Kasumi-1 (cell line): ENCODE measurements at places on chromosomes 7 and 10.

DNA sequence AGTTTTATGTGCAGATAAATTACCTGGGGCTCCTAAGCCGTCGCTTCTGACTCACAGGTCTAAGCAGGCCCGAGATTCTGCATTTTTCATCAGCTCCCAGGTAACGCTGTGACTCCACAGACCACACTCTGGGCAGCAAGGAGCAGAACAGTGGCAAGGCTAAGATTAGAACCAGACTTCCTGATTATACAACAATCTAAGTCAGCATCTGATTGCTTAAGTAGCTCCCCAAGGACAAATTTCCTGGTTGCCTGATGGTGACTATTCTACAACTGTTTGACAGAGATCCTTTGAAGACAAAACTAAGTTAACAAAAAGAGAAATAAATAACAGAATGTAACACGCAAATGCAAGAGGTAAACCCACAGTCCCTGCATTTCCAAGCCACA is 69.0 kb downstream of the CREB3L2 start:
- peak; percentile 37 for DNase-seq

DNA sequence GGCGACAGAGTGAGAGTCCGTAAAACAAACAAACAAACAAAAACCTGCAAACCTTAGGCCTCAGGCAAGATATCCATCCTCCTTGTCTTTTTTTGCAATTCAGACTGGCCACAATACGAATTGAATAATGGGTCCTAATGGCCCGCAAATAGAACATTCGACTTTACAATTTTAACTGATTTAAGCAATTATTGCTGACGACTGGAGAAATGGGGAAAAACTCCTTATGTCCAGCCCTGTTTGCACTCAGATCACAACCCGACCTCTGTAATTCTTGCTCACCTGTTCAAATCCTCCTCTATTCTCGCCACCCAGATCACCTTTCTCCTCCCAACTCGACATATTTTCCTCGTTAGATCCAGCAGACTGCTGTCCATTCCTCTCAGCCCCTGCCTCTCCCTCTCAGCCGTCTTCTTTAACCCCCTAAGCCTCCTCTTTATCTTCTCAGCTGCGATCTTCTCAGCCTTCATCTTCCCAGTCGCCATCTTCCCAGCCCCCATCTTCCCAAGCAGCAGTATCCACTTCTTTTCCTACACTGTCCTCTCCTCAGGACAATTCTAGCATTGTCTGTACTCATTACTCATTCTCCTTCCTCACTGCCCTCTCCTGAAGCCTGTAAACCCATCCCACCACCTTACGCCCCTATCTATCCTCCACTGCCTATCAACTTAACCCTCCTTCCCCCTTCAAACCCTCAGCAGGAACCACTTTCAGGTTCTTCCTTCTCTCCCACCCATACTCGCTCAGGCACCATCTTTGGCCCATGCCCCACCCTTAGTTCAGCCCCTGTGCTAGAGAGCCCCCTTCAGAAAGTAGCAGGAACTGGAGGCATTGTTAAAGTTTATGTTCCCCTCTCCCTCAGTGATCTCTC is 61.8 kb downstream of the LRRC17 start:
- peak; percentile 27 for DNase-seq

DNA sequence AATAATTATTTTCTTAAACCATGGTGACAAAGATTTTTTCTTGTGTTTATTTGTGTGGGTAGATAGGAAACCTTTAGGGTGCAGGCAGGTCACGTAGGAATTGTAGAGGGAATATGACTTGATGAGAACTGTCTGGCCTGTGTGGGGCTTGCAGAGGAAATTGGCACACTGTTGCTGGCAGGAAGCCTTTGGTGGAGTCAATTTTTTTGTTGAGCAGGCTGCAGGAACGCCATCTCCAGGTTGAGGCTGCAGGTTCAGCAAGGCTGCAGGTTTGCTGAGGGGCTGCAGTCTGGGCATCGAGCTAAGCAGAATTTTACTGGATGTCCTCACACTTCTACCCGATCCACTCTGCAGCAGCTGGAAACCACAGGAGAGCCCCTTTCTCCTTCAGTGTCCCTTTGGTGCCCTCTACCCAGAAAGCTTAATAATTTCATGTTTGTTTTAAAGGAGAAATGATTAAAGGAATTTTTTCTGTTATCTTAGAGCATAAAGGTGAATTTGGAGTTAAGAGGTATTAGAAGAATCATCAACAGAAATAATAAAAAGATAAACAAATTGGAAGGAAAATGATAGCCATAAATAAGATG is 37.0 kb downstream of the TBC1D12 start:
- DNase-seq: peak; percentile 36

DNA sequence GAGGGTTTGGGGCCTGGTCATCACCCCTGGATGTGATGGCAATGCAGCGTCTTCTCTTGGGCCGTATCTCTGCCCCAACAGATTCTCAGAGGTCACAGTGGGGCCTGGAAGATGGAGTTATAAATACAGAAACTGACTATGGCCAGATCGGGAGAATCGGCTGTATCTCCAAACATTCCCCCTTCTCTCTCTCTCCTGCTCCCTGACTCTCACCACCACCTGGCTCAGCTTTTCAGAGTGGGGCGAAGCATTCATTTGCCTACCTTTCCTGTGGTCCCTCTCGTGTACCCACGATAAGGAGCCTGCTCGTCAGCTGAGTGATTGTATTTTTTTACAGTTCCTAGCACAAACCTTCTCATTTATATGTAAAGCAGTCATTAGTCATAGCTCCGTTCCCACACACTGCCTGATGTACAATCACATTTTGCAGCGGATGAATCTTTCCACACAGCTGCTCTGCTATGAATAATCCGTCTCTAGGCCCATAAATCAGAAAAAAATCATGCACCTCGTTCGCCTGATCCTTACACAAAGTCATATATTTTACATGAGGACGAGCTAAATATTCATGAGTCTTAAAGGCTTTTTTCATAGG is 23.2 kb upstream of the BTRC start:
- DNase-seq: no peak

DNA sequence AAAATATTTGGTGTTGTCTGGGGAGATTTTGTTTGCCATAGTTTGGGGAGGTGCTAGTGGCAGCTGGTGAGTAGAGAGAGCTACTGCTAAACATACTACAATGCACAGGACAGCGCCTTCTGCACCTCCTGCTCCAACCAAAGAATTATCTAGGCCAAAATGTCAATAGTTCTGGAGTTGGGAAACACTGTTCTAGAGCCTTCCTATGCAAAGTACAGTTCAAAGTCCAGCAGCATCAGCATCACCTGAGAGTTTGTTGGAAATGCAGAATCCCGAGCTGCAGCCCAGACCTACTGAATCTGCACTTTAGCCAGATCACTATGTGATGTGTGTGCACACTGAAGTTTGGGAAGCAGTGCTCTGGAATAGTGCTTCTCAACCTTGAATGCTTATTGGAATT is 290.7 kb downstream of the TCF7L2 start:
- DNase-seq: no peak

GRCh38 chr10:3107426-3107961 is 40.1 kb downstream of the PFKP start:
- no peak for DNase-seq

- no peak for DNase-seq
Measured at GRCh38 chr7:17300012-17300411, 1.6 kb downstream of the AHR start.

DNA sequence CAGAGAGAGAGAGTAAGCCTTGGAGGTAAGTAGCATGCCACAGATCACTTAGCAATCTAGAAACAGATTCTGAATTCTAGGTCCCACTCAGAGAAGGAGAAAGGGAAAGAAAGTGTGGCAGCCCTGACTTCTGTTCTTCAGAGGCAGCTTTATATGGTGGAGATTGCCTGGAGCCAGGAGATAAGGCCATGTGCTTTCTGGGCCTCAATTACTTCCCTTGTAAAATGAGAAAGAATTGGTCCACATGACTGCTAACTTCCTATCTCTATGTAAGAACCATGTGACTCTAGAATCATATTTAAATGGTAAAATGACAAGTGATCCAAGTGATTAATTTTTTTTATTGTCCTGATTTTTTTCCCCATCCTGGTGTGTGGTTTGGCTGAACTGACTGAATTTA is 64.1 kb downstream of the HHEX start:
- DNase-seq: peak; percentile 41

DNA sequence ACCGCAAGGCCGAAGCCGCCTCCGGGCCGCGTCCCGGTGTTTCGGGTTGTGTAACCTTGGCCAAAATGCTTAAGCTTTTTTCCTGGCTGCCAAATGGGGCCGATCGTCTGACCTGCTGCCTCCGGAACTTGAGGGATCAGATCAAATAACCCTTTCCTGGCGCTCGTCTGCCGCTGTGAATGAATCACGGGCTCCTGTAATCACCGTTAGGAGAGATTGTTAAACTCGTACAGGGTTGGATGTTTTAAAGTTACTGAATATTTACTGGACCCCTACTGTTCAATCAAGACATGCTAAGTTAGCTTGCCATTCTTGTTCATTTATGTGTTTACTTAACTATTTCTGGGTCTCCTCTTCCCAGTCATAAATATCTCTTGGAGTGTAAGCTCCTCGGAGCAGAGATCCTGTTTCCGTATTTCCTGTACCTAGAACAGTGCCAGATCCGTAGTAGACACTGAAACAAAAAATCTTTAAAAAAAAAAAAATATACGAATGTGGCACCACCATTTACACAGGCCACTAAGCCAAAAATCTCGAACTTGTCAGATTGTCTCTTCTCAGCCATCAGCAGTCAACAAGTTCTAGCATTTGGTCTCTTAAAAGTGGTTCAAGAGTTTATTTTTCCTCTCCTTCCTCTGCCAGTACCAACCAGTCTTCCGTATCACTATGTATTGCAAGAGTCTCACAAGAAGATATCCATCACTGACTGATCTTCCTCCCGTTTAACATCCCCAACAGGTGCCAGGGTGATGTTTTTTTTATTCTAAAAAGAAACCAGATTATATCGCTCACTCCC is 650 bp upstream of the TM9SF3 start:
- peak; percentile 78 for DNase-seq
